Right renal cortex interstitium (tissue), 3 donors: ENCODE measurements at places on chromosomes 16 and 17.

DNA sequence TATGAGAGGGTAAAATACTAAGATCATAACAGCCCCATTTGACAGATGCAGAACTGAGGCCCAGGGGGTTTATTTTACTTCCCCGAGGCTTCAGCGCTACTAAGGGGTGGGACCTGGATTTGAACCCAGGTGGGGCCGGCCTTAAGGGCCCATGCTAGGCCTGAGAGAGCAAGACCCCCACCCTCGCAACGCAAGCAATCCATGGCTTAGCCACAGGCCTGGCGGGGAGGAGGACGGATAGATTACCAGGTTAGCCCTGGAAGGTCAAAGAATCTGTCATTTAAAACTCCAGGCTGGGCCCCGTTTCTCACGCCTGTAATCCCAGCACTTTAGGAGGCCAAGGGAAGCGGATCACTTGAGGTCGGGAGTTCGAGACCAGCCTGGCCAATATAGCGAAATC, 1.9 kb upstream of the CDH3 start:
- DNase-seq: no peak

- no peak for DNase-seq
Measured at GRCh38 chr16:67463059-67463458, 17.9 kb downstream of the ATP6V0D1 start.

GRCh38 chr16:70691223-70692129, 5.6 kb upstream of the MTSS2 start:
- no peak for DNase-seq

- DNase-seq: no peak
Measured at GRCh38 chr16:71769222-71769621, 39.4 kb downstream of the AP1G1 start.

DNA sequence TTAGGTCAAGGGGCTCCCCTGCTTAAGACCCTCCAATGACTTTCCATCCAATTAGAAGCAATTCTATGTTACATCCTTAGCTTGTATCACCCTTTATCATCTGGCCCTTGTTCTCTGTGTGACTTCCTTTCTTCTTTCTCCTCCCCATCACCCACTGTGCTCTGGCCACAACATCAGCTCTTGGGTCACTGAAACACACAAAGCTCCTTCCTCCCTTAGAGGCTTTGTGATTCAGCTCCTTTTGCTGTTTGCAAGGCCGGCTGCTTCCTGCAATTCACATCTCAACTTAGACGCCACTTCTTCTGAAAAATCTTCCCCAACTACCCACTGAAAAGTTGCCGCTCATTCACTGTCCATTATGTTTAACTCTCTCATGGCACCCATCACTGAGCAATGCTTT, 130.9 kb upstream of the CACNG3 start:
- DNase-seq: no peak

- DNase-seq: no peak
Measured at GRCh38 chr16:2296661-2297505, 29.0 kb upstream of the RNPS1 start.

- no peak for DNase-seq
Measured at GRCh38 chr17:48237456-48237855, 129.9 kb downstream of the SNX11 start.

GRCh38 chr17:37770631-37771518, 26.0 kb upstream of the HNF1B start:
- no peak for DNase-seq

- DNase-seq: no peak
Measured at GRCh38 chr16:66406534-66407221, 20.4 kb upstream of the BEAN1 start.

- DNase-seq: no peak
Measured at GRCh38 chr17:42277342-42277712, 1.1 kb upstream of the STAT5B start.

DNA sequence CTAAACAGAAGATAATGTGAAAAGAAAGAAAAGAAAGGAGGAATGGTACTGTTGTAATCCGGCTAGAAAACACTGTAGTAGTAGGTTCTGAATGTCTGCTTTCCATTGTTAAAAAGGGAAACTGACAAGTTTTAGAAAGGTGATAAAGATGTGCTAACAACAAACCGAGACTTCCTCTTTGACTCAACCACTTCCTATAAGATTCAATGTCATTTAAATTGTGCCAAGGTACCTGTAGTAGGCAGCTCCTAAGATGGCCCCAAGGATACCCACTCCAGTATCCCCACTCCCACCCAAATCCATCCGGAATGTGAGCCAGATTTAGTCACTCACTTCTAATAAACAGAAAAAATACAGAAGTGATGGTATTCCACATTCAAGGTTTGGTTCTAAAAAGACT, 31.2 kb downstream of the XYLT1 start:
- DNase-seq: no peak

DNA sequence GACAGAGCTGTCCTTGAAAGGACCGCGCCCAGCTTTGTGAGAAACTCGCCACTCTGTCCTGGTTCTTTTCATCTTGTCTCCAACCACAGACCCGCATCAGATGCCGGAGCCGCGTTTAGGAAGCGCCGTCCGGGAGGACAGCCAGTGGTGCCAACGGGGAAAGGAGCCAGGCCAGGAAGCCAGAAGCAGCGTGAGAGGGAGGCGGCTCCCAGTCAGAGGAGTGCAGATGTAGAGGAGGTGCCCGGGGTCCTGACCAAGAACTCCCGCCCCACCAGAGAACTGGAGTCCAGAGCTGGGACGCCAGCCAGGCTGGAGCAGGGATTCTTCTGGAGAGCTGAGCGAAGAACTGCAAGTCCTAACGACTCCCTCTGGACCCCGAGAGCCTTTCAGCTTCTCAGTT, 49.3 kb upstream of the TNRC6C start:
- no peak for DNase-seq

GRCh38 chr16:27520982-27521673, 28.6 kb downstream of the GTF3C1 start:
- no peak for DNase-seq

- DNase-seq: no peak
Measured at GRCh38 chr17:29566473-29567303, at the start of gene ABHD15. Gene ABHD15 (minus strand): TSS chr17:29567037. CDS start chr17:29566966, 71 bp downstream.

DNA sequence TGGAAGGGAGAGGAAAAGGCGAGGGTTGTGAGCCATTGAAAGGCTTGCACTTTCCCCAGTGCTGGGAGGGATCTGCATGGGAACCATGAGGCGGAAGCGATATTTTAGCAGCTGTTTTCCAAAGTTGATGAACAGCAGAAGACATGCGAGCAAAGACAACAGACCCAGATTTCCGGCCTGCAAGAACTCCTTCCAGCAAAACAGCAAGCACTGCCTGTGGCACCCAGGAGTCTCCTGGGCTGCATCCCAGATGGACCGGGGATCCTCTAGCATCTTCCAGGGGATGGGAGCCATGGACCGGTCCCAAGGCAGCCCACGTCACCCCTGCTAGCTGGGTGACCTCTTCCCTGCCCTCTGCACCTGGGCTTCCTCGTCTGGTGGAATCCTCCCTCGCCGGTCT, 162.8 kb downstream of the IRF8 start:
- DNase-seq: peak; percentile 27

DNA sequence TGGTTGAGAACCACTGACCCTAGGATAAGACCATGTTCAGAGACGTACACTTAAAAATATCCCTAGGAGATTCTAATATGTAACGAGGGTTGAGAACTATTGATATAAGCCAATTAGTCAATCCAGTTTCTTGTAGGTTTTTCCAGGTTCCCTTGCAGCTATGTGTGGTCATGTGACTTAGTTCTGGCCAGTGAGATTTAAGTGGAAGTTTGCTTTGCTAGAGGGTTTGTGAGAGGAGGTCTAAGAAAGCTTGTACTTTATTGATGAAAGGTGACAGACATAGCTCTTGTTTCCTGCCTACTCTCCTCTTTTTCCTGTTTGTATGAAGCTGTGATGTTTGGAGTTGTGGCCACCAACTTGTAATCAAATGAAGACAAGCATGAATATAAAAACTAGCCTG, 110.1 kb upstream of the SIAH1 start:
- no peak for DNase-seq

DNA sequence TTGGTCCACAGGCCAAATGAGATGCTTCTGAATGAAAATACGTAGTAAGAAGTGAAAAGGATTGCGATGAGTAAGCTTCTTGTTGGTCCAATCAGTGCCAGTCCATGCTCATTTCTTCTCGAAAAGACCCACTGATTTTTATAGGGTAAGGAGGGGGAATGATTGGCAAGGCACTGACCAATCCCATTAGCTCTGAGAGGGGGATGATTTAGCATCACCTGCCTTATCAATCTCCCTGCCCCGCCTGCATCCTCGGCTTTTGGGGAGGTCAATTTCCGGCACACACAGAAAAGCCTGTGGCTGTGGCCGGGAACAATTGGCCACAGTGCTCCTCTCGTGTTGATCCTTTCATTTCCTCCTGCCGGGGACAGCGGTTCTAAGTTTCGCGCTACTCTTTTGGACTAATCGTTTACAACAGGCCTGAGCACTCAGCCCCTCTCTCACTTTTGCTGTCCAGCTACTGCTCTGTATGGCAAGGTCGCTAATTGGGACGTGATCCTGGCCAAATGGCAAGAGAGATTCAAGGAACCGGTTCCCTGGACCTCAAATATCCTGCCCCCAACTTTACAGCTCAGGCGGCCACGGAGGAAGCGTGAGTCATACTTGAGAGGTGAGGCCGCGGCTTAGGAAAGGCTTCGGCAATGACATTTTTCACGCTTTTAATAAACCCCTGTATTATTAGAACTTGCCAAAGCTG, 43.1 kb downstream of the TBX4 start:
- no peak for DNase-seq

DNA sequence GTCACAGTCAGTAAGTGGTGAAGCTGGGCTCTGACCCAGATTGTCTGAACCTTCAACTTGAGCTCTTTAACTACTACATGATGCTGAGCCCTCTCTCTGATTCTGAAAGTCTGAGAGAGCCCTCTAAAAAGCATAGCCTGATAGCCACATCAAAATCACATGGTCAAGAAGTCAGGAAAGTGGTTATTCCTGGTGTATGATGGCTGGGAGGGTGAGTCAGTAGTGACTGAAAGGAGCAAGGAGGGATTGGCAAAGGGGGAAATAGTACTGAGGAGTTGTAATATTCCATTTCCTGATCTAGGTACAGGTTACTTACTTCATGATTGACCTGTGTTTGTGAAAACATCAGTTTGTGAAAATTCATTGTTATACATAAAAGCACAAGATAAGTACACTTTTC, 89.1 kb downstream of the SSH2 start:
- DNase-seq: no peak

DNA sequence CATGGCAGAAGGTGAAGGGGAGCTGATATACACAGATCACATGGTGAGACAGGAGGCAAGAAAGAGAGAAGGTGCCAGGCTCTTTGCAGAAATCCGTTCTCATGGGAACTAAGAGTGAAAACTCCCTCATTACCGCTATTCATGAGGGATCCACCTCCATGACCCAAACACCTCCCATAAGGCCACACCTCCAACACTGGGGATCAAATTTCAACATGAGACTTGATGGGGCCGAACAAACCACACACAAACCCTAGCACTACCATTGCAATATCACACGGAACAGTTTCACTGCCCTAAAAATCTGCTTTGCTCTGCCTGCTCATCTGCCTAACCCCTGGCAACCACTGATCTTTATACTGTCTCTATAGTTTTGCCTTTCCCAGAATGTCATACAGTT, 34.8 kb downstream of the C17orf67 start:
- DNase-seq: no peak

- DNase-seq: no peak
Measured at GRCh38 chr16:86523166-86523740, 12.9 kb downstream of the FOXF1 start.

- peak; percentile 46 for DNase-seq
Measured at GRCh38 chr17:21452377-21453143, 76.4 kb downstream of the KCNJ12 start.

GRCh38 chr17:59950049-59950448, 14.5 kb downstream of the RNFT1 start:
- no peak for DNase-seq

- no peak for DNase-seq
Measured at GRCh38 chr16:67027046-67027445, 1.9 kb upstream of the CBFB start.

- DNase-seq: no peak
Measured at GRCh38 chr17:50480854-50481490, 2.3 kb downstream of the RSAD1 start.

GRCh38 chr17:59423137-59423724, 91.8 kb downstream of the YPEL2 start:
- no peak for DNase-seq

DNA sequence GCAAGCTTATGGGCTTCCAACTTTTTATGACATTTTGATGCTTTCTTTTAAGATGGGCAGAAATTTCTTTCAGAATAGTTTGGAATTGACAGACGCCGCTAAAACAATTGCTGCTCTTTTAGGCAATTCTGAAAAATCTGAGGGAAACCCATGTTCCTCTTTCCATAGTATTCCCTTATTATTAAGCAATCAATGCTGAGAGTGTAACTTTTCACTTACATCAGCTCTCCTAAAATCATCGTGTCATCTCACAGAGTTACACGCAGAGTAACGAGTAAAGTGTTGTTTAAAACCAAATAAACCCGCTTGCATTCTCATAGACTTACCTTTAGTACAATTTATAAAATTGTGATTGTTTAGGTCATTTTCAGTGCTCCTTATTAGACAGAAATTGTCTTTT, 150.6 kb downstream of the MAF start:
- DNase-seq: no peak

GRCh38 chr16:81737885-81738536, 41.1 kb upstream of the PLCG2 start:
- DNase-seq: peak; percentile 56

DNA sequence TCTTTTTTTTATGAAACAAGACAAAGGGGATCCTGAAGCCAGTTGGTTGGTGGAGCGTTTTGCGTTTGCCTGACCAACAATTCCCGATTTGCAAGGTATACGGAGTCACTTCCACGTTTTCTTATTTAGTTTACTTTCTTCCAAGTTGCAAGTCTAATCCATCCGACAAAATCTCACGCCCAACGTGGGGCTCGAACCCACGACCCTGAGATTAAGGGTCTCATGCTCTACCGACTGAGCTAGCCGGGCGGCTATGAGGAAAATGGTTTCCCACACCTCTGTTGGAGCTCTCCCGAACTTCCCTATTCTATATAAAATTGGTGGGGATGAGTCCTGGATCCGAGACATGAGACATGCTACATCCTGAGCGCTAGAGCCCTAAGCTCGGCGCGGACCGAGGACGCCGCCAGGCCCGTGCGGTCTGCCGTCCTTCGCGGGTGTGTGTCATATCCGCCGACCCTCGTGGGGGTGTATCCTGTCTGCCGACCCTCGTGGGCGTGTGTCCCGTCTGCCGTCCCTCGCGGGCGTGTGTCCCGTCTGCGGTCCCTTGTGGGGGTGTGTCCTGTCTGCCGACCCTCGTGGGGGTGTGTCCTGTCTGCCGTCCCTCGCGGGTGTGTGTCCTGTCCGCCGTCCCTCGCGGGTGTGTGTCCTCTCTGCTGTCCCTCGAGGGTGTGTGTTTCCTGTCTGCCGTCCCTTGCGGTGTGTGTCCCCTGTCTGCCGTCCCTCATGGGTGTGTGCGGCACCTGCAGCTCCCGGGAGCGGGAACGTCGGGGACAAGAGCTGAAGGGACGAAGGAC, 22.6 kb downstream of the ZNF213 start:
- no peak for DNase-seq

GRCh38 chr16:89887243-89887642, 13.9 kb downstream of the TCF25 start:
- DNase-seq: no peak
